ENCODE measurements at places on chromosomes 7 and 10.

DNA sequence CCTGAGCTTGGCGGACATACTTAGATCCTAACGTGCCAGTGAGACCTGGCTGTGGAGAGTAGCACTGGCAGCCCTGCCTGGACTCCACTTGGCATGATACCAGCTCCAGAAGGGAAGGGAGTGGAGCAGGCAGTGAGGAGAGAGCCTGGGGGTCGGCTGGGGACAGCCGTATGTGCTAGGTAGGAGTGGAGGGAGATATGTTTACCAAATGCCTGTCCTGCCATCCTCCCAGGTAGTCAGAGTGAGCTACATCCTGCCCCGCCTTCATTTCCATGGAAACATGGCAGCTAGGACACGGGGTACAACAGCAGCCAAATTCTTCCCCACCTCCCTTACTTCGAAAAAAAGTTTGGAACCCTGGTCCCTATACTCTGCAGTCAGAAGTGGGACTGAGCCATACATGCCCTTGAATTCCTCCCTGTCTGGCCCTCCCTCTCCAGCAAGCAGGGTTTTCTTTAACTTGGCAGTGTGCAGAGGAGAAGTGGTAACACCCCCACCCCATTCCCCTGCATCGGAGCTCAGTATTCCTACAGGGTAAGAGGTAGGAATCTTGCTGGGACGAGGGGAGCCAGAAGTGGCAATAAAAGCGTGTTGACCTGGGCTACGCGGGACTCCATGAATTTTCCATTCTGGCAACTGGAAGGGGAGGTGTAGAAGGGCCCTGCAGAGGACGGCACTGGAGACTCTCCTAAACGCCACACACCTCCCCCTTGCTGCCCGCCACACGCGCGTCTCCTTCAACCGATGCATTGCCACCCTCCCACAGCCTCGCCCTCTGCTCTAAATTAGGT lies 20.0 kb upstream of the SMO start:
- DNase-seq, result no peak

DNA sequence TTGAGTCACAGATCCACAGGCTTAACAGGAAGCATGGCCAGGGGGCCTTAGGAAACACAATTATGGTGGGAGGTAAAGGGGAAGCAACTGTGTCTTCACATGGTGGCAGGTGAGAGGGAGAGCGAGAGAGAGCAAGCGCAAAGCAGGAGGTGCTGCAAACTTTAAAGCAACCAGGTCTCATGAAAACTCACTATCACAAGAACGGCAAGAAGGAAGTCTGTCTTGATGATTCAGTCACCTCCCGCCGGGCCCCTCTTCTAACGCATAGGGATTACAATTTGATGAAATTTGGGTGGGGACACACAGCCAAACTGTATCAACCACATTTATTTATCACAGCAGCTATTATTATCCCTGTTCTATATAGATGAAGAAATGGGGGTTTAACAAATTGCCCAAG lies 201.6 kb downstream of the DPP6 start:
- no peak for DNase-seq

DNA sequence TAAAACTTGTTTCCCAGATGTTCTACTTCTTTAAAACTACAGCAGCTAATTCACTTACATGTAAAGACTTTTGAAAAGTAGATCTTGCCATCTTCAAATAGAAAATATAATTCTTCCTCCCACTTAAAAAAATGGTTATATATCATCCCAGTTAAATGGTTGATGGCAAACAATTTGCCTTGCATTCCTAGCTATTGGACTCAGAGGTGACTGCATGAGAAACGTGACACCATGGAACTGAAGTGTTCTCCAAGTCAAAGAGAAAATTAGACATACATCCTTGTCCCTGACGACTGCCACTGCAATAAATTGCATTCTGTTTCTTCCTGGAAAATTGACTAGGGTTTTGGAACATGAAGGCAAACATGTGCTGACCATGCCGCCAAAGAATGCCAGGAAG lies 95.0 kb upstream of the POM121L12 start:
- no peak for DNase-seq

DNA sequence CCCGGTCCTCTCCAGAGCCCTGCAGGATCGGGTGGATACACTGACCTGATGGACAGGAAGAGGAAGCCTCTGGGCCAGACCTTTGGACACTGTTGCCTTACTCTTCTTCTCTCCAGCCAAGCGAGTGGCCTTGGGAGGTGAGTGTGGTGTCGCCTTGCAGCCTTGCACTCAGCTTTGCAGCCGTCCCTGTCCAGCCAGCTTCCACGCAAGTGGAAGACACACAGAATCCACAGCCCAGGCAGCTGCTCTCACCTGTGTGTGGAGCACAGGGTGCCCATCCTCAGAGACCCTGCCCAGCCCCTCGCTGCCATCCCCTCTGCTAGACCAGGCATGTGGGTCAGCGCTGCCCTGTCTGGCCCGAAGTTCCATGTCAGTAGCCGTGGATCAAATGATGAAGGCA lies 239.1 kb downstream of the EBF3 start:
- no peak for DNase-seq

GRCh38 chr7:34973400-34973760 lies 63.9 kb downstream of the DPY19L1 start:
- no peak for DNase-seq

DNA sequence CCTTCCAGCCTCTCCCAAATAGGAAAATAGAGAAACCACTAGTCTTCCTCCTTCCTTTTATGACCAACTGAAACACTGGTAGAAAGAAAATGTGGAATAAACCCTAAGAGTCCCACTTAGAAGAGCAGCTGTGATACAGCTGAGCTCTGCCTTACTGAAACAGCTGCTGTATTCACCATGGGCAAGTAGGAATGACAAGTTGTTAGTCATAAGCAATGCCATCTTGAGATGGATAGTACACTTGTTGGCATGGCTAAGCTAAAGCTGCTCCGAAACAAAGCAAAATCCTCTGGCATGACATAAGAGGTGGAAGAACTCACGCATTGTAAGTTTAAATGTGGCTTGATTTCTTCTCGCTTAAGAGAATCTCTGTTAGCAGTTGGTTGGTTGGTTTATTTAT lies 48.3 kb upstream of the TMEM236 start:
- DNase-seq, result no peak
